ENCODE measurements at places on chromosomes 6 and 20. TPM values are rescaled to one million over a fixed set of nuclear protein-coding genes. Genes with fewer than 3 reads are reported as not detected.

DNA sequence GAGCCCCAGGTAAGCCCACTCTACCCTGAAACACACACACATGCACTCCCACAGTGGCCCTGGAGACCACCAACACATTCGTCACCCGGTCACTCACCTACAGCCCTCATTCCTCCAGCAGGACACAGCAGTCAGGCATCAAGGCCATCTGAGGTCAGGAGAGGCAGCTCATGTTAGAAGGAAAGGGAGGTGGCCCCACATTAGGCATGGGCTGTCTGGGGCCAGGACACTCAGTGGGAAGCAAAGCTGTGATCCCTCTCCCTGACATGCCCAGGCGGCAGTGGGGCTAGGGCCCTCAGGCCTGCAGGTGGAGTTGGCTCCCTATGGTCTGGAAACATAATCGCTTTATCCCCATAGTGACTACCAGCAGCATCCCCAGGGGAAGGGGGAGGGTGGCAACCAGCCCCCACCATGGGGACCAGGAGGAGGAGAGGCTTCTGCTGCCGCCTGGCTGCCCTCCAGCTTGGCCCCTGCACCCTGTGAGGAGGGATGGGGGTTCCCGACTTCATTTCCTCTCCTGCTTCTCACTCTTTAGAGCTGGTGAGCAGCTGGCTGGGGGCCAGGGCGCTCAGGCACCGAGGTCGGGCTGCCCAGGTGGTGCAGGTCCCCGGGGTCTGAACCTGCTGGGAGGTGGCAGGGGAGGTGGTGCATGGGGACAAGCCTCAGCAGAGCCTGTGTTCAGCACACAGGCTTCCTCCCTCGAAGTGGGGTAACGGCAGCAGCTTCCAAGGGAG is 76.6 kb upstream of the CST7 start:
- DNase-seq, result no peak

DNA sequence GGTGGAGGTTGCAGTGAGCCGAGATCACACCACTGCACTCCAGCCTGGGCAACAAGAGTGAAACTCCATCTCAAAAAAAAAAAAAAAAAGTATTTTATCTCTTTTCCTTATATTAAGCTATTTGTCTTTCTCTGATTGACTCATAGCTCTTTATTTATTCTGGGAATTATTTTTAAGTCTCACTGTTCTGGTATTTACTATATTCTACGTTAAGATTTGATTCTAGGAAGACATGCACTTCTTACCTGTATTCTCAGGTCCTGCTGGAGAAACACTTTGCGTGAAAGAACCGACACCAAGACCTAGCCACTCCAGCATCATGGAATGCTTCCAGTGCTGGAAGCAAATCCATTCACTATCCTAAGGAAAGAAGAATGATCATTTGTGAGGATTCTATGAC is 17.6 kb downstream of the ZNFX1 start:
- no peak for DNase-seq

Gene KCNG1
- 6.8 TPM for total RNA-seq

- no peak for DNase-seq
Observed at GRCh38 chr6:143607168-143607567, 70.6 kb upstream of the PHACTR2 start.

Gene ANKRD66
- total RNA-seq, result not detected

Gene RAB32
- total RNA-seq, result 26.9 TPM

GRCh38 chr6:41439524-41440418 is 104.4 kb downstream of the NCR2 start:
- no peak for DNase-seq

- DNase-seq, result no peak
Observed at GRCh38 chr20:846894-847278, 13.4 kb downstream of the FAM110A start.

GRCh38 chr20:22795433-22795832 is 211.1 kb upstream of the FOXA2 start:
- no peak for DNase-seq

- DNase-seq, result no peak
Observed at GRCh38 chr20:17904027-17904426, 64.6 kb downstream of the SNX5 start.

- DNase-seq, result no peak
Observed at GRCh38 chr6:246352-246751, 45.9 kb upstream of the DUSP22 start.

Gene HS3ST5
- total RNA-seq, result 0.40 TPM

DNA sequence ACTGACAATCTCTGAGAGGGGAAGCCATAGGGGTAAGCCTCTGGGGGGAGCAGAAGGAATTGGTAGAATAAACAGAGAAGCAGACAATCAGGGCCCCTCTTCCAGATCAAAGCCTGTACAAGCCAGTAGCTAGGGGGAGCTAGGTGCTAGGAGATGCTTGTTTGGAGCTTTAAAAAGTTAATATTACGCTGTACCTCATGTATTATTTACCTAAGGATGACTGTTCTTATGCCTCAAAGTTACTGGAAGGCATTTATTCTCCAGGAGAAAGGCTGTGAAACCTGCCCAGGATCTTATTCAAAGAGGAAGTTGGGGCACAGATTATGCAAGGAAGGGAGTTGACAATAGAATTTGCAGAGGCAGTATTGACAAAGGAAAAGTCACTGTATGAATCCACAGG is 111.8 kb upstream of the SLC35F1 start:
- peak; percentile 27 for DNase-seq

DNA sequence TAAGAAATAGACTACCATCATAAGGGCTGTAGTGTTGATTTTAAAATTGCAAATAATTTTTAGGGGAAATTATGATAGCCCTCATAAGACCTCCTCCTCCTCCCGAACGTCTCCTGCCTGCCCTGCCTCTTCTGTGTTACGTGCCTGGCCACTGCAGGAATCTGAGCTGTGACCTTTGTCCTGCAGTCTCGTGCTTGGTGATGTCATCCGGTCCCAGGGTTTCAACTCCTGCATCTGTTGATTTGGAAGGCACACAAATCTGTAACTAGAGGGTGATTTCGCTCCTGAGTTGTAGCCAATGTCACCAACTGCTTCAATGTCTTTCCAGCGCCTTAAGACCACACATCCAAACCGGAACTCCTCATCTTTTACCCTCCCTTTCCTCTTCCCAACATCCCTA is 163.2 kb downstream of the AIG1 start:
- DNase-seq, result peak; percentile 46

DNA sequence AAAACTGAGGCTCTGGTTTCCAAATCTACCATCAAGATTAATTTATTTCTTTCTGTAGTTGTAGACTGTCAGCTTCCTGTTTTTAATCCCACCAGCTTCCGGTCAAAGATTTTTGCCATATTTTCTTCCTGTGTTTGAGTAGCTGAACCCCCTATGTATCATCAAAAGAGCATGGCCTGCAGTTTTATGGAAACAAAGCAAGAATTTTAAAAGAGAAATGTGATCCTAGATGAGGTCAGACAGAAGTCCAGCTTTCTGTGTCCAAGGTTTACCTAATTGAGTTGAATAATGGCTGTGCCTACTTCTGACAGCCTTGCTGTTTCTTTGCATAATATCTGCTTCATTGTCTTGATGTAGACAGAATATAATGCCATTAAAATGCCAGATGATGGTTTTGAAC is 163.7 kb downstream of the CARMIL1 start:
- no peak for DNase-seq

DNA sequence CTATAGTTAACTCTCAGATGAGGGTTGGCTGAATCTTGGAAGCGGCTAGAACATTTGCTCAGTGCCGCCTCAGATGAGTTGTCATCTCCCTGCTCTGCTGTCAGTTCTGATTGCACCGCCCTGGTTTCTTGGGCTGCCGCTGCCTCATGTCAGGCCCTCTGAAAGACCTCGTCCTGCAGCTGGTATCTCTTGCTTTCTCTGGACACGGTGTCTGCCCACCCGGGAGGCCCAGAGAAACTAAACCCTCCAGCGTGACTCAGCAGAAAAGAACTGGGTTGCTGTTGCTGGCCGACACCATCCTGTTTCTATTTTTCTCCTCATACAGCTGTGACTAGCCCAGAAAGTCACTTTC is 355.4 kb downstream of the CD83 start:
- DNase-seq, result no peak

Gene FAM184A
- 8.6 TPM for total RNA-seq

- peak; percentile 91 for DNase-seq
Observed at GRCh38 chr6:40587240-40588069, at the start of gene LRFN2. Gene LRFN2, minus strand, starts transcription at chr6:40587364.

Gene HMGCLL1
- not detected for total RNA-seq

DNA sequence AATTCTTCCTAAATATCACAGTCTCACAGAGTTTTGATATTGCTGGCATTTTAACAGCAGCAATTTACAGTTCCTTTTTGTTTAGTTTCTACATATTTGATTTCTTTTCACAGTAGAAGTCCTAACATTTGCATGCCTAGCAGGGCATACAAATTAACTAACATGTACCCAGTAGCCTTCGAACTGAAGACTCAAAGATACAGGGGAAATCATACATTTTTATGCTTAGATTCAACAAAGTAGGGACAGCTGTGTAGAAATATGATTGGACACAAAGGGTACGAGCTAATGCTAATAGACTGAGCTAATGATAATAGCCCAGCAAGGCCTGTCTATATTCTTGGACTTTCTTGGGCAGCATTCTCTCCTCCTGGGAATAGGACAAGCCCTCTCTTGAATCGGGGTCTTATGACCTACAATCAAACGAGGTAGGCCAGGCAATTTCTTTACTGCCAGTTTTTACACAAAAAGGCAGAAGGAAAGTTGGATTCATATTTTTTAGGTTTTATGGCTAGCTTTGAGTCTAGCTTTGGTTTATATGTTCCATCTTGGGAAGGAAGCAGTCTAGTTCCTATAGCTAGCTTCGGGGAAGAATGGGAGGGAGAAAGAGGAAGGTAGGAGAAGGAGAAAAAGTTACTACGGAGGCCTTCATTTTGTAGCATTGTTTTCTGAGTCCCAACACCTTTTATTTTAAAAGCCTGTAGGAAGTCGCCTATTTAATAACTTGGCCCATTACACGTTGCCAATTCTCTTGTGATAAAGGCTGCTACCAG is 115.8 kb downstream of the HFE start:
- DNase-seq, result no peak

DNA sequence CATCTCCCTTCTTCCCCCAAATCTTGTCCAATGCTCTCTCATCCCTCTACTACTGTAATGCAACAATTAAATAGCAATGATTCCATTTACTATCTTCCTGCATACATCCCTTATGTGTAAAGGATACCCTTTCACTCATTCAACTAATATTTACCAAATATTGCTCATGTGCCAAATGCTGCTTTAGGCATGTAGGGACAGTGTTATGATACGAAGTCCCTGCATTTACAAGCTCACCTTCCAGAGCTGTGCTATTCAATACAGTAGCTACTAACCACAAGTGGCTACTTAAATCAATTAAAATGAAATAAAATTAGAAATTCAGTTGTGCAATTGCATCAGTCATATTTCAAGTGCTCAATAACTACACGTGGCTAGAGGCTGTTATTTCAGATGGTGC is 41.1 kb downstream of the GMDS start:
- no peak for DNase-seq

Gene MYCT1
- not detected for total RNA-seq

GRCh38 chr6:11772109-11772825 is 6.3 kb downstream of the ADTRP start:
- DNase-seq, result peak; percentile 29
